ENCODE measurements at places on chromosomes 2 and 18.

DNA sequence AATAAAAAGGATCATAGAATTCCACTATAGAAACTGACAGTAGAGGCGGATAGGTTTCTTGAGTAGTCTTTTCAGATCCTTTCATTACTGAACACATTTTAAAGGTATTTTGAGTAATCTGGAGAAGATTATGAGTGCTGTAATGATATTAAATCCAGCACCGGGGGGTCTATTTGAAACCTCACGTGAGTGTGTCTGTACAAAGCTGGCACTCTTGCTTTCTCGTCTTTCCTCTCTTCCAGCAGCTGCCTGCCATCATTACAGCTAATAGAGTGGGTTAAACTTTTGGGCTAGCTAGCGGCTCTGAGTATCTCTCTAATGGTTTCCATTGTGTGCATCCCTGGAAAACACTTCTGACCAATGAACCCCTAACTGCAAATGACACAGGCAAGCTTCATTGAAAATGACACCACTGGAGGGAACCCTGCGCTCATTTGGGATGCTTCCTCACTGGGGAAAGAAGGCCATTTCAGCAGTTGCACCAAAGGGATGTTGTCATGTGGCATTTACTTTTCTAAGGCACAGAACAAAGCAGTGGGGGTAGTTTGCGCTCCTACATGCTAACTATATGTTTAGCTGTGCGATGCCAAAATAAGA, 101.0 kb downstream of the HRH4 start:
- DNase-seq, result no peak

DNA sequence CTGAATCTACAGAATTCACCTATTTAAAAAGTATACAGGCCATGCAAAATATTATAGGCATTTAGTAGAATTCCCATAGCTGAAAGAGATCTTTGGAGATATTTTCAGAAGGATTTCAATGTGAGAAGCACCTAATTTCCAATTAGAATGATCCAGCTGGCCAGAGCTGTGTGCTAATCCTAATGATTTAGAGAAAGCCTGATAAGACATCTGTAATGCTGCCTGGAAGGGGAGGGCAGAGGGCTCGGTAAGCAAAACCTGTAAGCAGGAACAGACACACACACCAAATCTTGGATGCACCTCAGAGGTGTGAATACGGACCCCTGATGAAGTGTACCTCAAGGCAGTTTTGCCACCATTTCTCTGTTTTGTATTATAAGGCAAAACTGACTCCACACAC, 14.0 kb downstream of the SERTAD2 start:
- no peak for DNase-seq

DNA sequence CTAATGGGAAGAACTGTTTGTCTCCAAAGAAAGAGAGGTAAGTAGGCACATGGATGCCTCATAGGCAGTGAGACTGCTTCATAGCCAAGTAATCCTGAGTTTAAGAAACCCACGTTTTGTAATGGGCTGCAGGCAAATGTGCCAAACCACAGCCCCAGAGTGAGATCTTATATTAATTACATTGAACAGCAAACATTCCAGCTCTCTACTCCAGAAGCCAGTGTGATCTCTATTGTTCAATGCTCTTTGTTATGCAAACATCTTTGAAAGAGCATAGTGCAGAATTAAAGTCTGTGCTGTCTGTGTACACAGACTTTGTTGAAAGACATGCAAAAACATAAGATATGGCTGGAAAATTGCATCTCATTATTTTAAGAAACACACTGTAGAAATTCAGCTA, 720.8 kb upstream of the REG3G start:
- no peak for DNase-seq

DNA sequence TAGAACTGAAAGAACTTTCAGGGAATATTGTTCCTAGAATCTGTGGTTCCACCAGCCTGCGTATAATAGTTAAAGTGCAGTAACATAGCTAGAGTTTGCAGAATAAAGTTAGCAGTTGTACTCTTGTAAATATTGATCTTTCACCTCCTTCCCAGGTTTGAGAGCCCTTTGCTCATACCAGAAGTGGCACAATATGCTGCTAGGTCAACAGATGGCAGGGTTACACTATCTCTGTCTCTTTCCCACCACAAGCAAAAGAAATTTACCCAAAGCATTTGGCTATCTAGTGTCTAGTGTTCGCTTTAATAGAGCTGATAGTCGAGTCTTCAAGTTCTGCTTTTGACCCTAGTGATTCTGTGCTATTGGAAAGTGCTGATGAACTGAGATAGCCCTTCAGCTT, 119.0 kb upstream of the KLHL14 start:
- DNase-seq, result no peak

DNA sequence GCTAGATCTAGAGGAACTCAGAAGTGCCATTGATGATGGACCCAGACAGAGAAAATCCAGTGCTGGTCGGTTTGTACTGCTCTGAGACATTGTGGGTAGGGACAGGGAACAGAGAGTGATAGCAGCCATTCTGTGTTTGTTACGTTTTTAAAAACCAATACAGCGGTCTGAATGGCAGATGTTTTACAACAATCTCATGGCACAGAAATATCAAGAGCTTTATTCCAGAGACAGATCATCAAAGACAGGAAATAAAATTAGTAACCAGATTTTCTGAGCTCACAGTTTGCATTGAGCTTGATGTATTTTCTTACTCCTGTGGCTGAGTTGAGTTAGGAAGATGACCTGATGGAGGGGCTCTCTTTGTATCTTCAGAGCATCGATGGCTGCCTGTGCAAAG, 114.9 kb upstream of the BCL2L11 start:
- no peak for DNase-seq

GRCh38 chr2:235414422-235414821, 79.4 kb upstream of the AGAP1 start:
- no peak for DNase-seq

- DNase-seq, result no peak
Observed at GRCh38 chr2:155665704-155666103, 666.8 kb downstream of the NR4A2 start.

DNA sequence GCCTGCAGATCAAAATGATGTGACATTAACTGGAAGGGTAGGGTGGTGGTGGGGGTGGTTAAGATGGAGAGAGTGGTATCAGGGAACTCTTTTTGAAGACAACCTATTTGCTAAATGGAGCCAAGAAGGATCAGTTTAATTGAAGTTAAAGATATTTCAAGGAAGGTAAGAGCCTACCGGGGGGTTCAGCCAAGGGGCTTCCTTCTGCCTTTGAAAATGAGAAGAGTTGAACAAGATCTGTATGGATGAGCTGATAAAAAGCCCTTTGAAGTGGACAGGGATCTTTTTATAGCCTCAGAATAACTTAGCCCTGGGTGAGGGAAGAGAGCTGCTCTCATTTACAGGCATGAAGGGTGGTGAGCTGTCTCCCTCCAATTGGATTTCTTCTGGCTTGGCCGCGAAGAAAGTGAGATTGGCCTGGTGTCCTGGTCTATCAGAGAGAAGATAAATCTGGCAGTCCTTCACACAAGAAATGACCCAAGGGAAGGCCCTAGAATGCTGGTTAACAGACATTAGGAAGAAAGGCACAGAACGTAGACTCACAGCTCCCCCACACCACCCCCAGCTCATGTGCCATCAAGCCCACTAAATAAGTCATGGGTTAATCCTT, 439.8 kb downstream of the TNS1 start:
- no peak for DNase-seq

DNA sequence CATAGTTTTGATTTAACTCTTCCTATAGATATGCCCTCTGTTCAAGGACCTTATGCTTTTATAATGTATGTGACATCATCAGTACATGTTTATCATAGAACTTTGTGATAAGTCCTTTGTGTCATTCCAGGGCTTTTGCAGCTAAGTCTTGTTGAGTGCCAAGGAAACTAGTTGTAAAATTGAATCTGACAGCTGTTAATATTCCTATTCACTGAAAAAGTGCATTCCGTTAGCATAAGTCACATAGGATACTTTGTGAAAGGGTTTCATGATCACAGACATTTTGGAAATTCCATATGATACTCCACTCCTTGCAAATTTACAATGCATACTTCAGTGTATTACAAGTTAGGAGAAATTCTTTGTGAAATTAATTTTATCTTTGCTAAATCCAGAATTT, 503.4 kb downstream of the CCDC85A start:
- DNase-seq, result no peak

DNA sequence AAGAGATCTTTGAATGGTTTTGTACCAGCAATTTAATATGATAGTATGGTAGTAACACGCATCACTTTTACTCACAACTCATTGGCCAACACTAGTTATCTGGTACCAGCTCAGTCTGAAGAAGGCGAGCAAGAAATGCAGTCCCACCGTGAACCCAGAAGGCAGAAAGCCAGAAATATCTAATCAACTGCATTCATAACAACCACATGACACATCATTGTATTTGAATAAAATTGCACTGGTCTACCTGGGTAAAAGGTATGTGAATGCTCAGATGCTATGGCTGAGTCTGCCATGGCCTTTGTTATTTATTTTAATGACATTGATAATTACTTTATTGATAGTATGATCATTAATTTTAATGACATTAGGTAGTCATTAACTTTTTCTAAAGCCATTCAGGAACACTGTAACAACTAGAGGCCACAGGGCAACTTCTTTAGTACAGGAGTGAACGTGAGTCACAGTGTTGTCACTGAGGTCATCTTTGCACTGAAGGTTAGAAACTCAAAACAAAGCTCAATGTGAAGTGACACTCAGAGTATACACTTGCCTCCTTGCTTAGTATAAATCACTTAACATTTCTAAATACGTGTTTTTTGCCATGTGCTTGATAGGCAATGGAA, 475.6 kb upstream of the TNP1 start:
- no peak for DNase-seq

- no peak for DNase-seq
Observed at GRCh38 chr2:98908931-98909316, 27.1 kb downstream of the CRACDL start.
